ENCODE measurements at places on chromosomes 2 and 18. TPM values are rescaled to one million over a fixed set of nuclear protein-coding genes. Genes with fewer than 3 reads are reported as not detected.
A peak's percentile ranks its signal among the peaks of the same experiment; 100 is the strongest.

DNA sequence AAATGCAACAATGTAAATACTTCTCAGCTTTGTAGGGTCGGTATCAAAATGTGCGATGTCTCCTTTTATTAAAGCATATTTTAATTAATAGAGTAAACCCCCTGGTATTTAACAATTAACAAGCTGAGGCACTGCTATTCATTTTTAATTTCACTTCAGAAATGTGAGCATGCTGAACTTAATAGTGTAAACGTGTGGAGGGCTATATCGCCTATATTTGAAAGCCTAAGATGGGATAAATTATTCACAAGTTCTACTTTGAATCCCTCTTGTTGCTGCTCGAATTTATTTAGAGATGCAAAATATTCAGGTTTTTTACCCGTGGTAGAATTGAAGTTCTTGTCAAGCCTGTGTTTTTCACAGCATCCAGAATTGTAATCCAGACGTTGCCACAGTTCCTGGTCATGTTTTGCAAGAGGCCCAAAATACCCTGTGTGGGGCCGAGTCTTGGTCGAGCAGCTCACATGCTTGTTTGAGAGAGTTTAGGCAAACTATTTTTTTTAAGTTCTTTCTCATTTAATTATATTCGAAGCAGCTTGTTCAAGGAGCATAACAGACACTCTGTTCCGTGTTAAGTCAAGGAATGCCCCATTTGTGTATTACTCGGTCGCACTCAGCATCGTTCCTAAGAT, 2.5 kb downstream of the SALL3 start:
- no peaks in the 10 kb centered on the region for H3K36me3 ChIP-seq
- peak overlapping the region; percentile 93 for H3K4me3 ChIP-seq
- no peak for DNase-seq
- H3K27me3 ChIP-seq: peaks cover 24% of the 10 kb centered on the region

DNA sequence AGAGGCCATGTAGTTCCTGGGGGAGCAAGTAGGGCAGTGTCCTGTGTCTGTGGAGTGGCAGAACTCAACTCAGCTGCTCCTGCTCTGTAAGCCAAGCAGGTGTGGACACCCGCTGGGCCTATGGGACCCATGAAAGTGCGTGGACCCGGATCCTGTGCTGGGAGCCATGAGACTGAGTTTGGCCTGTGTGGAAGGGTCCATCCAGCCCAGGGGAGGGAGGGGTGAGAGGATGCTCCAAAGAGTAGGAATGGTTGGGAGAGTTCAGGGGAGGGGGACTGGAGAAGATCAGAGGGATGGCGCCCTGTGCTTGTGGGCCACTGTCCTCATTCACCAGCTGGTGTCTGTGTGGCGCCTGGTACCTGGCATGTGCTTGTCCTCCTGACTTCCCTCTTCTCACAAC, 226.4 kb upstream of the HS6ST1 start:
- H3K36me3 ChIP-seq: no peaks in the 10 kb centered on the region
- DNase-seq: no peak

- no peaks in the 10 kb centered on the region for H3K4me1 ChIP-seq
- H3K27ac ChIP-seq: no peak overlapping the region
- no peak overlapping the region for H3K4me3 ChIP-seq
- H3K27me3 ChIP-seq: no peaks in the 10 kb centered on the region
- H3K36me3 ChIP-seq: no peaks in the 10 kb centered on the region
Measured at GRCh38 chr18:1511619-1512311, 607.1 kb downstream of the ADCYAP1 start.

R3HDM1 gene
- 77.7 TPM for total RNA-seq

- H3K36me3 ChIP-seq: peaks cover 6% of the 10 kb centered on the region
- no peaks in the 10 kb centered on the region for H3K27me3 ChIP-seq
Measured at GRCh38 chr18:79366177-79367094, 29.3 kb upstream of the NFATC1 start.

GRCh38 chr2:218387369-218388194, 5.5 kb downstream of the SLC11A1 start:
- H3K4me1 ChIP-seq: peaks cover 3% of the 10 kb centered on the region
- DNase-seq: peak; percentile 94
- H3K4me3 ChIP-seq: peak overlapping the region; percentile 76
- no peaks in the 10 kb centered on the region for H3K36me3 ChIP-seq

- H3K4me3 ChIP-seq: no peak overlapping the region
- H3K36me3 ChIP-seq: no peaks in the 10 kb centered on the region
- no peaks in the 10 kb centered on the region for H3K27me3 ChIP-seq
Measured at GRCh38 chr18:36485772-36486171, 188.3 kb downstream of the FHOD3 start.

DNA sequence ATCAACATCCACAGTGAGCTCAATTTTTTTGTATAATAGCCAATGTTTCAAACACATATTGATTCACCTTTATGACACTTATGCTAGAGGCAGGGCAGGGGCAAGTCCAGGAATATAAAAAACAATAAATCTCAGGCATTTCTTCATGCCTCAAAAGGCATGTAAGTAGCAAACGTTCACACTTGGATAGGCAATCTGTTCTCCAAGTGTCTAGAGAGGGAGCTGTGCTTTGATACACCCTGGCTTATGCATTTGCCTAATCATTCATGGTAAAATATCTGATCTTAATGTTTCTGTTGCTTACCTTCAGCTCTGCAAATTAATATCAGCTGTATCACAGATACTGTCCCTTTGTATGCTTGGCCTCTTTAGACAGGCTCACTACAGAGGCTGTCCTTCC, 464.5 kb upstream of the SETBP1 start:
- no peaks in the 10 kb centered on the region for H3K36me3 ChIP-seq
- H3K4me1 ChIP-seq: no peaks in the 10 kb centered on the region
- H3K27me3 ChIP-seq: no peaks in the 10 kb centered on the region
- no peak overlapping the region for H3K27ac ChIP-seq
- DNase-seq: no peak

PLGLB1 gene
- 0.54 TPM for total RNA-seq

DNA sequence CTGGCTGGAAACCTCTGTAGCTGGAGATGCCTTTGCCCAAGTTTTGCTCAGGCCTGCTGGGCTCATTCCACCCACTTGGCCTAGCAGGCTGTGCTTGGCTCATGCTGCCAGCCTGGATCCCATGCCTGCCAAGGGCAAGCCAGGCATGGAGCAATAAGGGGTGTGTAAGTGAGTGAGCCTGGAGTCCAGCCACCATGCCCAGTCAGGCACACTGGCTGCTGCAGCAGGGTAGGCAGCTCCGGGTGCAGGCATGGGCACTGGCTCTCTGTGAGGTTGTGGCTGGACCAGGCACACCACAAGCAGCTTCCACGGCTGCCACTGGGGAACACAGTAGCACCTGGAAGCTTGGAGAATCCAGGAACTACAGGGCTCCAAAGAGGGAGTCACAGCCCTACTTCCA, 147.7 kb upstream of the HS6ST1 start:
- H3K36me3 ChIP-seq: no peaks in the 10 kb centered on the region

DNA sequence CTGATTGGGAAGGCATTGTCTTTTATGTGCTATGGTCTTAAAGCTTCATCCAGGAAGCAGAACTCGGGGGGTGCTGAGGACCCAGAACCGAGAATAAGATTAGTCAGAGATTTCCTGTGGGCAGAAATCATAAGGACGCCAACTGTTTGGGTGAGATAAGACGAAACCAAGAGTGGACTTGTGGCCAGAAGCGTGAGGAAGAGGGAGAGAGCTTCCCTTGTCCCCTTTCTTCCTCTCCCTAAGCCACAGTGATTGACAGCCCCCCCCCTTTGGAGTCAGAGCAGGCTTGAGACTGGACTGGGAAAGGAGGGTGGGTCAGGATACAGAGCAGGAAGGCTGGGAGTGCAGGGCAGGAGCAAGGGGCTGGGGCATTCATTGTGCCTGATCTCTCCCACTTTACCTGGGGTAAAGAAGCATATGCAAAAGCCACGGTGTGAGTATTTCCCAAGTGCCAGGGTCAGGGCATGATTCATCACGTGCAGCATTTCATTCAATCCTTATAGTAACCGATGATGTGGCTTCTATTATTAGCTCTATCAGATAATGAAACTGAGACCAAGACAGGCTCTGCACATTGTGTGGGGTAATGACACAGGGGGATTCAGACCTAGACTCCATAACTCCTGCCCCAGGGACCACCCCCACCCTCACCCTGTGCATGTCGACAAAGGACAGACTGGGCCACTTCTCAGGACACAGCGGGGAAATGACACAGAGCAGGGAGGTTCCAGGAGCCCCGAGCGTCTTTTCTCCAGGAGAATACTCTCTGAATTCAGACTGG, 3.0 kb upstream of the IL1RN start:
- DNase-seq: no peak
- no peak overlapping the region for H3K27ac ChIP-seq
- H3K4me1 ChIP-seq: no peaks in the 10 kb centered on the region
- no peaks in the 10 kb centered on the region for H3K36me3 ChIP-seq
- no peak overlapping the region for H3K4me3 ChIP-seq

DNA sequence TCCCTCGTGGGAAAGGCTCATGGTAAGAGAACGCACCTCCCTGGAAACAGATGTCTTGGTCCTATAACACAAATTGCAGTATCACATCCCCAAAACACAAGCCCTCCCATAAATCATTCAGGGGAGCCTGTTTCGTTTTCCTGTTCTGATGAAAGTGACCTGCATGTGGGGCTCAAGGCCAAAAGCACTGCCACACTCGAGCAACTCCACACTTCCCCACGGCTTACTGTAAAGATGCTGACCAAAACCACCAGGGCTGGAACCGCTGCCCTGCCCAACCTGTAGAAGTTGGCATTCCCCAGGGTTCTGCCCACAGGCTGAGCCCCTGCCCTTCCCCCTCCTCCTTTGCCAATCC, 139.7 kb downstream of the BCL11A start:
- H3K4me3 ChIP-seq: no peak overlapping the region
- peaks cover 18% of the 10 kb centered on the region for H3K4me1 ChIP-seq
- H3K27ac ChIP-seq: no peak overlapping the region
- no peaks in the 10 kb centered on the region for H3K27me3 ChIP-seq
- DNase-seq: no peak

DNA sequence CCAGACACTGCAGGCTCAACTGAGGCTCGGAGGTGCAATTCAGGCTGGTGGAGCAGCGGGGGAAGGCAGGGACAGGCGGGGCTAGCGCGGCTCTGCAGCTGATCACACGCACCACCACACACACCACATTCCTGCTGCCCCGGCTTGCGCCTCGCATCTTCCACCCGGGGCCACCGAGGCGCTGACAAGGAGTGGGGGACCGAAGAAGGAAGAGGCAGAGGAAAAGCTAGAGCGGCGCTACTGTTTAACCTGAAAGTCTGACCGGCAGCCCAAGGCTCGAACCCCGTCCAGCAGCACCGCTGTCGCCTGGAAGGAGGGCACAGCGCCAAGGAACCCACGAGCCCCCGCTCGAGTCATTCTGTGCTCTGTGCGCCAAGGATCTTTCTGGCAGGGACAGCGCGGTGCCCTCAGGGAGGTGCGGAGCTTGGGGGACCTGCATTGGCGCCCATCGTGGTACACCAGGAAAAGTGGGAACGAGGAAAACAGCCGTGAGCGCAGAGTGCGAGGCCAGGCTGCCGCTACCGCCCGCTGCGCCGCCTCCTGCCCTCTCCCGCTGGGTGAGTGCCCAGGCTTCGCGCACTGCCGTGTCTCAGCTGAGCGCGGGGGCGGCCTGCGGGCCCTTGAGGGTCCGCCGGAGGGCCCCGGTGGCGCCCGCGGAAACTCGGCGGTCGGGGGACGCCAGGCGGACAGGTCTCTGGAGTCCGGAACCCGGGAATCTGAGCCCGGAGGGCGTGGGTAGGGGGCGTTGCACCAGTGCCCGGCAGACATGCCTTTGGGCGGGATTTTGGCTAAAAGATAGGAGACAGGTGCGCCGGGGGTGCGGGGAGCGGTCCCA, 860 bp upstream of the KCNJ3 start:
- H3K27me3 ChIP-seq: peaks cover 21% of the 10 kb centered on the region
- H3K4me1 ChIP-seq: no peaks in the 10 kb centered on the region
- peak overlapping the region; percentile 61 for H3K4me3 ChIP-seq
- no peaks in the 10 kb centered on the region for H3K36me3 ChIP-seq

GRCh38 chr18:38454764-38455469, 889.3 kb upstream of the CELF4 start:
- DNase-seq: no peak
- H3K4me3 ChIP-seq: no peak overlapping the region
- H3K36me3 ChIP-seq: no peaks in the 10 kb centered on the region
- H3K27me3 ChIP-seq: no peaks in the 10 kb centered on the region

DNA sequence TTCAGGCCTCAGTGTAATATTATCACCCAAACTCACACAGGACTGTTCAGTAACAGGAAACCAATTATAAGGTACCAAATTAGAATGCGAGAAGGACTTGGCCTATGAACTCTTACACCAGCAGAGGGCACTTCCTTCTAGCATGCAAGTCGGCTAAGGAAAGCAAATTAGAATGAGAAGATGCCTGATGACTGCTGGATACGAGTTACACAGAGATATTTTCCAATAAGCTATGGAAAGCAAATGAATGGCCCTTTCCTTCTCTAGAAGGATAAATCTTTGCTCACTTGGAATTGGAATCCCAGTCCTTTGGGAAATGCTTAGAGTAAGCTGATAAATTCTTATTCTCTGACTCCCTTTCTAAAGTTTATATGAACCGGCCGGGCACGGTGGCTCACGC, 109.8 kb downstream of the AP1S3 start:
- no peak overlapping the region for H3K4me3 ChIP-seq
- DNase-seq: no peak
- peaks cover 8% of the 10 kb centered on the region for H3K4me1 ChIP-seq
- no peak overlapping the region for H3K27ac ChIP-seq

DNA sequence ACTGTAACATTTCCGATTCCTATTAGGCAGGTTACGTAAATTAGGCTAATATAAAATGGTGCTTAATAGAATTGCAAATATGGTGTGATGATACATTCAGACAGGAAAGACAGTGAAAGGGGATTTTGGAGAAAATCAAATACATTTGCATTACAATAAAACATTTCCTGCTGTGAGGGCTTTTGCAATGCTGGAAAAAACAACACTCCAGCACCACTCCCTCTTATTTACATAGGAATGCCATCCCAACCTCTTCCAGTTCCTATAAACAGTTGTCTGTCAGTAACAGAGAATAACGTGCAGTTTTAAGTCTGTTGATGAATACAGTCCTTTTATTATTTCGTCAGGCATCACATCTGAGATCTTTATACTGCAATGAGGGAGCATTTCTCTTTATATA, 298.8 kb upstream of the FANCL start:
- DNase-seq: no peak
- peak overlapping the region; percentile 92 for H3K27ac ChIP-seq
- H3K4me1 ChIP-seq: peaks cover 56% of the 10 kb centered on the region
- H3K36me3 ChIP-seq: no peaks in the 10 kb centered on the region

GRCh38 chr18:670522-670921, 13.1 kb downstream of the TYMS start:
- H3K36me3 ChIP-seq: peaks cover 45% of the 10 kb centered on the region
- no peak overlapping the region for H3K27ac ChIP-seq
- no peak for DNase-seq
- H3K27me3 ChIP-seq: no peaks in the 10 kb centered on the region

DNA sequence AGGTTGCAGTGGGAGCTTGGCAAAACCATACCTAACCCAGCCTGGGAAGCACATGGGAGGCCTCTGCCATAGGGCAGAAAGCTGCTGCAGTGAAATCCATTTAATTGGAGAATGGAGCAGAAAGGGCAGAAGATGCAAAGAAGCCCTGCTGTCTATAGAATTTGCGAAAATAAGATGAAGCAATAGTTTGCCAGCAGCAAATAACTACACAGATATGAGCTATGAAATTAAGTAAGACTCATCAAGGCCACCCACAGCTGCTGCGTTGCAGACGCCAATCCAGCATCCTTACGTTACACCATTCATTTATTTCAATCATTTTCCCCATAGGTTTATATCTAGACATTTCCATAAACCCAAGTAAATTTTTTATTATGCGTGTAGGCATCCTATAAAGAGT, 21.1 kb downstream of the ATP8B1 start:
- no peaks in the 10 kb centered on the region for H3K27me3 ChIP-seq
- peaks cover 2% of the 10 kb centered on the region for H3K4me1 ChIP-seq

- H3K4me1 ChIP-seq: no peaks in the 10 kb centered on the region
- H3K27me3 ChIP-seq: no peaks in the 10 kb centered on the region
- H3K27ac ChIP-seq: no peak overlapping the region
- H3K4me3 ChIP-seq: no peak overlapping the region
- DNase-seq: no peak
Measured at GRCh38 chr2:139645617-139646016, 865.4 kb upstream of the NXPH2 start.

Measured in H1 (cell line).